ENCODE measurements at places on chromosomes 16 and 17. TPM values are rescaled to one million over a fixed set of nuclear protein-coding genes. Genes with fewer than 3 reads are reported as not detected.

The FOXL1 gene
- polyA plus RNA-seq = not detected

The ABCC12 gene
- polyA plus RNA-seq = not detected

GRCh38 chr16:11833951-11834695 is 17.2 kb downstream of the RSL1D1 start:
- no peak overlapping the region for H3K27ac ChIP-seq
- H3K4me1 ChIP-seq = no peaks in the 10 kb centered on the region
- peaks cover 15% of the 10 kb centered on the region for H3K36me3 ChIP-seq
- no peak overlapping the region for H3K4me3 ChIP-seq

The EVPLL gene
- polyA plus RNA-seq = not detected

GRCh38 chr16:83878838-83879237 is 20.1 kb upstream of the MLYCD start:
- no peaks in the 10 kb centered on the region for H3K36me3 ChIP-seq
- H3K27me3 ChIP-seq = no peaks in the 10 kb centered on the region
- no peak for DNase-seq
- H3K27ac ChIP-seq = no peak overlapping the region

The NEUROD2 gene
- polyA plus RNA-seq = not detected

DNA sequence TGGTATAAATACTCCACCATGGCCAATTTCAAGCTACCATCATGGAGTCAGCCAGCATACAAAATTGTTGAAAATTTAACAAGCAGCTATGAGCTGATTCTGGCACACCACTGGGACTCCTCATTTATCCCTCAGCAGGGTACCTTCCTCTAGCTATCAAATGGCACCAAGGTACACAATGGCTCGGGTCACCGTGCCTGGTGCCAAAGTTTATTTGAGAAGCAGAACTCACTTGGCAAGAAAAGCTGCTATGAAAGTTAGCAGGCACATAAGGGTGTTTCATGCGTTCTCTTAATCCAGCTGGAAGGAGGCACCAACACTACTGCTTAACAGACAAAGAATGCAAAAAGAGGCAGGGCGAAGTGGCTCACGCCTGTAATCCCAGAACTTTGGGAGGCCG is 51.6 kb downstream of the IKZF3 start:
- no peak for DNase-seq
- H3K27ac ChIP-seq = no peak overlapping the region
- H3K27me3 ChIP-seq = no peaks in the 10 kb centered on the region
- no peaks in the 10 kb centered on the region for H3K36me3 ChIP-seq
- H3K4me1 ChIP-seq = peaks cover 74% of the 10 kb centered on the region

The NPTX1 gene
- polyA plus RNA-seq = not detected

DNA sequence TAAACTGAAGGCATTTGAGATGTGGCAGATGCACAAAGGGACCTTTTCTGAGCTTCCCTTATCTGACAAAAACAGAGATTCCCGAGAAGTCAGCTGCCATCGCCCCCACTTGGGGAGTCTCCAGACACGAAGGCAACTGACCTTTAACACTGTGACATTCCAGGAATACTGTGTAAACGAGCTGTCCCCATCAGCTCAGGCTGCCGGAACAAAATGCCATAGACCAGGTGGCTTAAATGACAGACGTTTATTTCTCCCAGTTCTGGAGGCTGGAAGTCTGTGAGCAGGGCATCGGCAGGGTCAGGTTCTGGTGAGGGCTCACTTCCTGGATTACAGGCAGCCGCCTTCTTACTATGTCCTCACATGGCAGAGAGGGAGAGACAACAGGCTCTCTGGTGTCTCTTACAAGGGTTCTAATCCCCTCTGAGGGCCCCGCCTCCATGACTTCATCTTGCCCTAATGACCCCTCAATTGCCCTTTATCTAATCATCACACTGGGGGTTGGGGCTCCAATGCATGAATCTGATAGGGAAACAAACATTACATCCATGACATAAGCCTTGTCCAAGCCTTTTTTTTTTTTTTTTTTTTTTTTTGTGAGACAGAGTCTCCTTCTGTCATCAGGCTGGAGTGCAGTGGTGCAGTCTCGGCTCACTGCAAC is 178.5 kb upstream of the RPL38 start:
- H3K4me1 ChIP-seq = no peaks in the 10 kb centered on the region
- no peak for DNase-seq
- no peak overlapping the region for H3K4me3 ChIP-seq
- H3K27ac ChIP-seq = no peak overlapping the region

The MYH13 gene
- not detected for polyA plus RNA-seq

GRCh38 chr16:78098595-78099270 is 721 bp upstream of the WWOX start:
- no peaks in the 10 kb centered on the region for H3K36me3 ChIP-seq
- H3K4me1 ChIP-seq = peaks cover 12% of the 10 kb centered on the region
- DNase-seq = no peak
- no peaks in the 10 kb centered on the region for H3K27me3 ChIP-seq
- peak overlapping the region; percentile 98 for H3K4me3 ChIP-seq

All from CD8-positive, alpha-beta memory T cell (primary cell).